Kidney (tissue), 22 donors: ENCODE measurements at places on chromosomes 3 and 15. TPM values are rescaled to one million over a fixed set of nuclear protein-coding genes. Genes with fewer than 3 reads are reported as not detected.
A peak's percentile ranks its signal among the peaks of the same experiment; 100 is the strongest.

GRCh38 chr15:36948982-36949381 is 151.4 kb downstream of the MEIS2 start:
- DNase-seq = no peak

TTLL13 gene
- 0.88 TPM for polyA plus RNA-seq

- DNase-seq = peak; percentile 54
Measured at GRCh38 chr3:112089956-112090886, 4.0 kb downstream of the C3orf52 start.

GRCh38 chr3:65338571-65338970 is 650.8 kb upstream of the ADAMTS9 start:
- no peak for DNase-seq

ARPP19 gene
- polyA plus RNA-seq = 43.0 TPM

DNA sequence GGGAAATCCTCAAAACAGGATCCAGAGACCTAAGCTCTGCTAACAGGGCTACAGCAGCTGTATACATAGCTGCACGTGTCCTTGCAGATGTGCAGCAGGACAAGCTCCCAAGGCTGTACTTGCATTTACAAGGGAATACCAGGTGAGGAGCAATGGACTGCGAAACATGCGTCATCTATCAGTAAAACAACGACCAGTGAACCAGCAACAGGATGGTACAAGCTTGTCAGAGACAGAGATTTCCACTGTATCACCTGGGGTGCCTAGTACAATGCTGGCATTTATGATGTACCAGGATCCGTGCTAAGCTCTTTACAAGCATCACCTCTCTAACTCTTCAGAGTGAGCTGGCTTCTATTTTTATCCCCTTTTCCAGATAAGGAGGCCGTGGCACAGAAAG is 227.3 kb downstream of the FOXP1 start:
- no peak for DNase-seq
